ENCODE measurements at places on chromosomes 4 and X.

GRCh38 chrX:2967998-2968909, 38.1 kb upstream of the ARSH start:
- H3K4me3 ChIP-seq = peak overlapping the region; percentile 43
- peak; percentile 4 for DNase-seq
- no peaks in the 10 kb centered on the region for H3K36me3 ChIP-seq
- H3K4me1 ChIP-seq = peaks cover 9% of the 10 kb centered on the region

DNA sequence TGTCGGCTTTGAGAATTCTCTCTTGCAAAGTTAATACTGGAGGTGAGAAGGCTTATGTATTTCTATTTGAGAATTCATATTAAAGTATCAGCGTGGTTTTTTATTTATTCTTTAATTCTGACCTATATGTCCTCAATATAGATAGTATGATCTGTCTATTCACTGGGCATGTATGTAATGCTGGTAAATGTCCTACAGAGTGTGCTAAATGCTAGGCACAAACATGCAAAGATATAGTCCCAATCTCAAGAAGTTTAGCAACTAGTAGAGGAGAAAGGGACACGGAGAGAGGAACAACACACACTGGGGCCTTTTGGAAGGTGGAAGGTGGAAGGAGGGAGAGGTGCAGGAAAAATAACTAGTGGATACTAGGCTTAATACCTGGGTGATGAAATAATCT, 11.0 kb upstream of the BMPR1B start:
- H3K4me3 ChIP-seq = no peak overlapping the region
- H3K27me3 ChIP-seq = no peaks in the 10 kb centered on the region
- H3K27ac ChIP-seq = no peak overlapping the region
- H3K36me3 ChIP-seq = no peaks in the 10 kb centered on the region

DNA sequence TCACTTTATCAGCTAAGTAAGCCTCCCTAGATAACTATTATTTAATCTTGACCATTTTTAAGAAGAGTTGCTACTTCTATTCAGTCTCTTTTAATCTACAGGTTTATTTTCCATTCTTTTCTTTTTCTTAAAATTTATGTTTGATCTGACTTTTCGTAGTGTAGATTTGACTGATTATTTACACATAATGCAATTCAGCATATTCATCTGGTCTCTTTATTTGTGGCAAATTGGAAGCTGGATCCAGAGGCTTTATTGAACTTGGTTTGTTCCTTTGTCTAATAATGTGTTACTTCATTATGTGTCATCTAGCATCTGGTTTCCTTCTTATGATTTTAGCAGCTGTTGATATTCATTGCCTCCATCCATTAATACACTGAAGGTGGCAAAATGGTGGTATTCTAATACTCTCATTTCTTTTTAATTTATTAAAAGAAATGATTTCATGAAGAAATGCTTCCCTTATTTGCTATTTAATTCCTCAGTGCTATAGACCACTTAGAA, 113.0 kb downstream of the FBXW7 start:
- no peaks in the 10 kb centered on the region for H3K36me3 ChIP-seq
- H3K27me3 ChIP-seq = no peaks in the 10 kb centered on the region
- DNase-seq = no peak
- H3K27ac ChIP-seq = no peak overlapping the region
- H3K4me1 ChIP-seq = peaks cover 31% of the 10 kb centered on the region
- no peak overlapping the region for H3K4me3 ChIP-seq

DNA sequence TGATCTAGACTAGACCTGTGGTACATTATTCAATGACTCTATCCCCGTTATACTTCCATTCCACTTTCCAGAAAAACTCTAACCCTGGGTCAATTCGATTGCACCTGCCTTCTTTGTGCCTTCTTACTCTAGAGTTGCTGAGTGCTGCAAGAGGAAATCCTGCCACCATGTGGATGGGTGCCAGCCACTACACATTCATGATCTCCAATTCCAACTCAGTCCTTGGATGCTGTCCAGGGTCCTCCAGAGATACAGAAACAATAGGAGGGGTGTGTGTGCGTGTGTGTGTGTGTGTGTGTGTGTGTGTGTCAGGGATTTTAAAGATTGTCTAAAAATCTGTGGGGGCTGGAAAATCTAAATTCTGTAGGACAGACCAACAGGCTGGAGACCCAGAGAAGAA, 42.9 kb upstream of the INTS6L start:
- peak; percentile 20 for DNase-seq
- no peak overlapping the region for H3K27ac ChIP-seq
- no peaks in the 10 kb centered on the region for H3K36me3 ChIP-seq
- peaks cover 2% of the 10 kb centered on the region for H3K4me1 ChIP-seq

- peaks cover 9% of the 10 kb centered on the region for H3K4me1 ChIP-seq
- H3K27ac ChIP-seq = no peak overlapping the region
- H3K4me3 ChIP-seq = no peak overlapping the region
- H3K27me3 ChIP-seq = peaks cover 2% of the 10 kb centered on the region
- no peaks in the 10 kb centered on the region for H3K36me3 ChIP-seq
Observed at GRCh38 chrX:153614818-153615217, 15.9 kb upstream of the CCNQ start.

DNA sequence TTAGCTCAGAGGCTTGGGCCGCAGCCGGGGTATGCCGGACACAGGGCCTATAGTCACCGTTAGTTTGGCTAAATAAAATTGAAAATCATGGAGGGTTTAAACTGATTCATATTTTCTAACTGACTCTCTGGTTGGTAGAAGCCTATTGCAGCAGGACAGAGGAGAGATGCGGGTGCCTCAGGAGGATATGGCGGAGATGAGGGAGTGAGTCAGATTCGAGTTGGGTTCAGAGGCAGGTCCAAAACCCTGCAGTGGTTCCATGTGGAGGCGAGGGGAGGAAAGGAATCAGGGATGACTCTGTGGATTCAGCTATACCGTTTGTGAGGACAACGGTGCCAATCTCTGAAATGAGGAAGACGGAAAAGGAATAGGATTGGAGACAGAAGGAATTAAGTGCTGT, 176.6 kb downstream of the PALLD start:
- H3K4me1 ChIP-seq = no peaks in the 10 kb centered on the region
- no peak overlapping the region for H3K27ac ChIP-seq
- no peak overlapping the region for H3K4me3 ChIP-seq
- H3K36me3 ChIP-seq = no peaks in the 10 kb centered on the region
- peaks cover 2% of the 10 kb centered on the region for H3K27me3 ChIP-seq

DNA sequence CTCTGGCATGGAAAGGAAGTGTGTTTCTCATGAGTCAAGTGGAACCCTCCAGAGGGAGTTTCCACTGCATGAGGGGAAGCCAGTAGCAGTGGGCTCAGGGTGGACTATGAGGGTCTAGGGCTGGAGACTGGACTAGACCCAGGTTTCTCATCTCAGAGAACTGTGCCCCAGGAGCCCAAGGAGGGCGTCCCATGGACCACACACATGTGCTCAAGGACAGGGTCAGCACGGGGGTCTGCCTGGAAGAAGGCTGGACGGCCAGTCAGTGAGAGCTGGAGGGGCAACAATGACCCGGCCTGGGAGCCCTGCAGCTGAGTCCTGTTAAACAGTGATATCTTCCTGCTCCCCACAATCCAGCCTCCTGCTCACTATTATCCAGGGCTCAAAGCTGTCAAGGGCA, 5.8 kb upstream of the CTSO start:
- H3K27me3 ChIP-seq = peaks cover 16% of the 10 kb centered on the region
- peaks cover under 1% of the 10 kb centered on the region for H3K4me1 ChIP-seq
- DNase-seq = no peak
- H3K27ac ChIP-seq = no peak overlapping the region
- H3K4me3 ChIP-seq = no peak overlapping the region
- H3K36me3 ChIP-seq = no peaks in the 10 kb centered on the region

- H3K27ac ChIP-seq = no peak overlapping the region
- no peaks in the 10 kb centered on the region for H3K36me3 ChIP-seq
- no peak for DNase-seq
- peaks cover 31% of the 10 kb centered on the region for H3K4me1 ChIP-seq
- H3K4me3 ChIP-seq = no peak overlapping the region
Observed at GRCh38 chr4:78766026-78766425, 10.1 kb upstream of the BMP2K start.

DNA sequence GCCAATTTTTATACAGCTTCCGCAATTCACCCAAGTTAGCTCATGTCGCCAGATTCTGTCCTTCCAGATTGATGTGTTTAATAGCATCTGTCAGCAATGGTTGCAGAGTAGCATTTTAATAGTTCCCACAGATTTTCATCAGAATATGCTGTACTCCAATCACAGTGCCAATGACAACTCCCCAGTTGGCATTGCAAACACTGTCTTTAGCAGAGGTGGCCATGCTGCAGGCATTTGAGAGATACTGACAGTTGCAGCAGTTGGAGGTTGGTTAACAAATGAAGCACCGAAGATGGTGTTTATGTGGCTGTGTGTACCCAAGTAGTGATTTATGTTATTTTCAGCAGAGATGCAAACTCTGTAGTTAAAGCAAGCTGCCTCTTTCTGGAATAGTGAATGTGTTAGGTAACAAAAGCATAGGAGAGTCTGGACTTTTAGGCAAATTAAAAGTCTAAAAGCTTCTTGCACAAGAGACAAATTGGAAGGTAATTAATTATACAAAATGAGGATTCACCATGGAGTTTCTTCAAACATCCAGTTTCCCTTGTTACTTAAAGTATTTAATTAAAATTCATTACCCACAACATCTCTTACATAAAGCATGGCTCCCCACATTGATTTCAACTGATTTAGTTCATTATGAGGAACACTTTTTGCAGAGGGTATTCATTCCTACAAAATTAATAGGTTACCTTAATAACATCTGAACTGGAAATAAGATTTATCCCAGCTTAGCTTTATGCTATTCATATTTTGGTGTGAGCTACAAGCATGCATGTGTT, 65.2 kb downstream of the PARM1 start:
- no peaks in the 10 kb centered on the region for H3K36me3 ChIP-seq
- no peak overlapping the region for H3K27ac ChIP-seq
- DNase-seq = no peak
- H3K4me1 ChIP-seq = no peaks in the 10 kb centered on the region
- no peak overlapping the region for H3K4me3 ChIP-seq

GRCh38 chrX:39163581-39164126, 362.4 kb downstream of the MID1IP1 start:
- H3K4me3 ChIP-seq = no peak overlapping the region
- DNase-seq = no peak
- H3K4me1 ChIP-seq = peaks cover 62% of the 10 kb centered on the region
- peak overlapping the region; percentile 30 for H3K27ac ChIP-seq
- no peaks in the 10 kb centered on the region for H3K36me3 ChIP-seq

DNA sequence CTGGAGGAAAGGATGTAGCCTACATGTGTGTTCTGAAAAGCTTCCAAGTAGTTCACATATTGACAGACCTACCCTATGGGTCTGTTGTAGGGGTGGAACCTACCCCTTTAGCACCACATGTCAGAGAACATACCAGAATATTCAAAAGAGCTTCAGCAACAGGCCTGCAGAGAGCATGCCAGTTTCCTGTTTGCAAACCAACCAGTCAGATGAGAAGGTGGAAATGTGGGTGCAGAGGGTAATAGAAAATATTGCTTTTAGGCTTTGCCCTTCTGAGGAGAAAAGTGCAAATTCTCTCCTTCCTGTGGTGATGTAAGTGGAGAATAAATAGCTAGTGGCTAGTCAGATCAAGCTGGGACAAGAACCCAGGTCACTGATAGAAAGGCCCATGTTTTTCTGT, 16.4 kb downstream of the INTS6L start:
- H3K27ac ChIP-seq = peak overlapping the region; percentile 76
- H3K4me3 ChIP-seq = no peak overlapping the region
- DNase-seq = no peak
- H3K36me3 ChIP-seq = peaks cover 18% of the 10 kb centered on the region

DNA sequence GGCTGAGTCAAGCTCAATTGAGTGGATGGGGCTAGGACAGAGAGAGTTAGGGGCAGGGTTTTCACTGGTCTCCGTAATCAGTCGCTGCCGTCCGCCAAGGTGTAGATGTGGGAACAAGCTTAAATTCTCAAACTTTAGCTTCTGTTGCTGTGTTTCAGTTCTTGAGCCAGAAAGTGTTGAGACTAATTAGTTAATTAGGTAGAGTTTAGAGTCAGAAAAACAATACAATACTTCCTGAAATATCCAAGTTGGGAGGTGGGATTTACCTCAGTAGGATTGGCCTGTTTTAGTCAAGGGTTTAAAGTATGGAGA, 1.1 kb upstream of the UBE2D3 start:
- peaks cover 29% of the 10 kb centered on the region for H3K4me1 ChIP-seq
- DNase-seq = no peak
- H3K36me3 ChIP-seq = no peaks in the 10 kb centered on the region
- no peaks in the 10 kb centered on the region for H3K27me3 ChIP-seq

GRCh38 chrX:129123795-129124194, 399.5 kb downstream of the SMARCA1 start:
- H3K4me3 ChIP-seq = no peak overlapping the region
- H3K4me1 ChIP-seq = no peaks in the 10 kb centered on the region
- H3K36me3 ChIP-seq = no peaks in the 10 kb centered on the region
- no peak overlapping the region for H3K27ac ChIP-seq

- H3K36me3 ChIP-seq = no peaks in the 10 kb centered on the region
- no peak overlapping the region for H3K27ac ChIP-seq
- H3K27me3 ChIP-seq = peaks cover 2% of the 10 kb centered on the region
- no peak for DNase-seq
Observed at GRCh38 chrX:52082578-52082977, 13.6 kb upstream of the MAGED4B start.

- H3K4me3 ChIP-seq = no peak overlapping the region
- no peaks in the 10 kb centered on the region for H3K4me1 ChIP-seq
- DNase-seq = no peak
- no peaks in the 10 kb centered on the region for H3K27me3 ChIP-seq
- H3K27ac ChIP-seq = no peak overlapping the region
Observed at GRCh38 chr4:82601242-82602015, 39.6 kb upstream of the TMEM150C start.

GRCh38 chr4:18441203-18441590, 419.6 kb upstream of the LCORL start:
- no peaks in the 10 kb centered on the region for H3K36me3 ChIP-seq
- no peak overlapping the region for H3K4me3 ChIP-seq
- no peaks in the 10 kb centered on the region for H3K4me1 ChIP-seq
- H3K27me3 ChIP-seq = no peaks in the 10 kb centered on the region

DNA sequence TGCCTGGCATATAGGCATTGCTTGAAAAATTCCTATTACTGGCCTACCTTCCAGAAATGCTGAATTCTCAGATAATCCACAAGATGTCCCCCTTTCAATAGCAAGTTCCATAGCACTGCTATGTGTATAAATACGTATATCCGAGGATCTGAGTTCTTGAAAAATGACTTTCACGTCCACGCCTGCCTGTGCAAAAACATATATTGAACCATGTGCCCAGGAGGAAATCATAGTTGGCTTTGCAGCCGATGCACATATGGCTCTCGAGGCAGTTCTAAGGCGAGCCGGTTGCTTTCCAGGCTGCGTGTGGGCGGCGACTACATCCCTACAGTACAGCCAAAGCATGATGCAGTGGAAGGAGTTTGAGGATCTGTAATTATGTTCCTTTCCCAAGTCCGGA, 55.4 kb upstream of the ESX1 start:
- no peak overlapping the region for H3K27ac ChIP-seq
- H3K27me3 ChIP-seq = no peaks in the 10 kb centered on the region
- H3K4me3 ChIP-seq = no peak overlapping the region
- H3K4me1 ChIP-seq = no peaks in the 10 kb centered on the region
- no peaks in the 10 kb centered on the region for H3K36me3 ChIP-seq

DNA sequence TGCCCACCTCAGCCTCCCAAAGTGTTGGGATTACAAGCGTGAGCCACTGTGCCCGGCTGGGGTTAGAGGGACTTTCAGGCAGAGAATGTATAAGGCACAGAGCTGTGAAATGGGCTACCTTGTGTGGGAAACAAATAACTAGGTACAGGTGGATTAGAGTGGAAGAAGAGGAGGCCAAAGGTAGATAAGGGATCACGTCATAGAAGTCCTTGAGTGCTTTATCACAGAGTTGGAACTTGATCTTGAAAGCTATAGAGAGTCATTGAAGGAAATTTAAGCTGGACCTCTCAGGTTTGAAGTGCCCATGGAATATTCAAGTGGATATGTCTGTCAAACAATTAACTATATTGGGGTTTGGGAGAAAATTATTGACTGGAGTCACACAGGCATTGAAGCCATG, 8.4 kb downstream of the N4BP2 start:
- H3K36me3 ChIP-seq = peaks cover 33% of the 10 kb centered on the region
- H3K27ac ChIP-seq = no peak overlapping the region
- DNase-seq = no peak
- no peaks in the 10 kb centered on the region for H3K27me3 ChIP-seq
- H3K4me3 ChIP-seq = no peak overlapping the region
